GM13977 (cell line): ENCODE measurements at places on chromosomes 13 and 19.

GRCh38 chr13:94031609-94032008 lies 447.9 kb downstream of the DCT start:
- DNase-seq, result no peak

DNA sequence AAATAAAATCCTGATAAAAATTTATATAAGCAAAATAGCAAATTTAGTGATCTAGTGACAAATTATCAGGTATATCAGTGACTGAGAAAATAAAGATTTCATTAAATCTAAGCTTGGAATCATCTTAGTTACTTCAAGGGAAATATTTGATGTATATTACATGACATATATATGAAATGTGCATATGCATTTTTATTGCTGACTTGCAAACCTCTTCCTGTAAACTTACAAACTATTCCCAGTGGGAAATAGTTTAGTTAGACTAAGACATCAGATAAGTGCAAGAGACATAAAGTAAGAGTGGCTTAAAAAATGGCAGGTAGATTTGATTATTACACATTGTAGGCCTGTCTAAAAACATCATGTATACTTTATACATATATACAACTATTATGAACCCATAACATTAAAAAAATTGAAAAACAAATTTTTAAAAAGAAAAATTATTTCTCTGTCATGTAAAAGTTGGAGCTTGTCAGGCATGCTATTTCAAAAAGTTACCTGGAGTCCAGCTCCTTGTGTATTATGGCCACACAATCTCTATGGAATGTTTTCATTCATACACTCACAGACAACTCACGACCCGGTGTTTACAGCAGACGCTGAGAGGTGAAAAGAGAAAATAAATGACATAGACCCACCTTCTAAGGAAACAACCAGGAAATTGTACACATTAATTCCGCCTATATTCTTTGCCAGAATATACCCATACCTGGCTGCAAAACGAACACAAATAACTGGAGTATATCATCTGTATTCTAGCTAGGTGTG lies 724.5 kb downstream of the SLITRK6 start:
- no peak for DNase-seq

- DNase-seq, result no peak
Observed at GRCh38 chr13:96781141-96781540, 213.1 kb downstream of the OXGR1 start.

GRCh38 chr13:76644906-76645305 lies 241.3 kb downstream of the KCTD12 start:
- DNase-seq, result no peak

DNA sequence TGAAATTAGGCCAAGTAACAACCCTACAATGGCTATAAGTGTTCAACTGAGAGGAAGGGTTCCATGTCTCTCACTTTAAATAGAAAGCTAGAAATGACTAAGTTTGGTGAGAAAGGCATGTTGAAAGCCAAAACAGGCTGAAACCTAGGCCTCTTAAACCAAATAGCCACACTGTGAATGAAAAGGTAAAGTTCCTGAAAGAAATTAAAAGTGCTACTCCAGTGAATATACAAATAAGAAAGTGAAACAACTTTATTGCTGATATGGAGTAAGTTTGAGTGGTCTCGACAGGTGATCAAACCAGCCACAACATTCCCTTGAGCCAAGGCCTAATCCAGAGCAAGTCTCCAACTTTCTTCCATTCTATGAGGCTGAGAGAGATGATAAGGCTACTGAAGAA lies 209.6 kb downstream of the KLF12 start:
- DNase-seq, result no peak

DNA sequence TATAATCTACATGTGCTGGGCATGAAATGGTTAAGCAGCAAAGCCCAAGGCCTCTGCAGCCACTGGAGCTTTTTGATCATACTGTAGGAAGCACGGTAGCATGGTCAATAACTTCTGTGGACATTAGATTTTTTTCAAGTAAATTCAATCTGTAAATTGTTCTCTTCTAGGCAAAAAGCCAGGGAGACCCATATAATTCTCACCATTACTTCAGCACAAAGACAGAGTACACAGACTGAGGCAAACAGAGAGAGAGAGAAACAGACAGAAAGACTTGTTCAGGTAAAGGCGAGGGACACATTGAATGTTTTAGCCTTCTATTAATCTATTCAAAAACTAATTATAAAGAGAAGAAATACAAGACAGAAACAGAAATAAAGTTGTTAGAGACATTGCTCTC lies 349.4 kb downstream of the RFC3 start:
- DNase-seq, result no peak

GRCh38 chr13:26784704-26785639 lies 24.4 kb upstream of the GPR12 start:
- DNase-seq, result no peak

- no peak for DNase-seq
Observed at GRCh38 chr13:104086210-104086609, 1020.0 kb upstream of the SLC10A2 start.

- DNase-seq, result no peak
Observed at GRCh38 chr19:54333586-54334298, 5.2 kb downstream of the LILRA4 start.

- DNase-seq, result peak; percentile 91
Observed at GRCh38 chr19:33416307-33417215, 43.1 kb downstream of the CEBPG start.

GRCh38 chr19:10412257-10412977 lies 7.9 kb upstream of the PDE4A start:
- DNase-seq, result peak; percentile 65

GRCh38 chr19:33407140-33407551 lies 33.6 kb downstream of the CEBPG start:
- DNase-seq, result no peak

- DNase-seq, result no peak
Observed at GRCh38 chr13:111281751-111282311, 38.6 kb upstream of the TEX29 start.

DNA sequence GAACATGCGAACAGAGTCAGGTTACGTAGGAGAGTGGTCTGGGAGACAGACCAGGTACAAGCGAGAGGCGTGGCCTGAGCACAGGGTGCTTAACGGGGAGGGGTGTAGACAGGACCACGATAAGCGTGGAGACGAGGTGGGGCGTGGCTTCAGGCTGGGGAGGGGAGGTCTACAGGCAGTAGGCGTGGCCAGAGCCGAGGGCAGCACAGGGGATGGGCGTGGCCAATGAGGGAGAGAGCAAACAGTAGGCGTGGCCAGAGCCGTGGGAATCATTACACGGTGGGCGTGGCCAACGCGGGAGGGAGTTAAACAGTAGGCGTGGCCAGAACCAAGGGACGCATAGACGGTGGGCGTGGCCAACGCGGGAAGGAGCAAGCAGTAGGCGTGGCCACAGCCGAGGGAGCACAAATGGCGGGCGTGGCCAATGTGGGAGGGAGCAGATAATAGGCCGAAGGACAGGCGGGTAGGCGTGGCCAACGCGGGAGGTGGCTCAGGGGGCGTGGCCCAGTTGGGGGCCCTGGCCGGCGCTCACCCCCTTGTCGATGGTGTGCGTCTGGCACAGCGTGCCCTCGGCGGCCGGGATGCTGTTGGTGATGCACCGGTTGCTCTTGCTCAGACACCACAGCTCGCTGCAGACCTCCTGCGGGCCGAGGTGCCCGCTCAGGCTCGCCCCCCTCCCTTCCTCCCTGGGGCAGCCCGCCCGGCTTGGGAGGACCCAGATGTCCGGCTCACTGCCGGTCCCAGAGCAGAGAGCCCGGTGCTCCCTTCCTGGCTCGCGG lies 15.2 kb upstream of the MYO1F start:
- no peak for DNase-seq

- peak; percentile 17 for DNase-seq
Observed at GRCh38 chr19:13428352-13428751, 77.9 kb downstream of the CACNA1A start.

DNA sequence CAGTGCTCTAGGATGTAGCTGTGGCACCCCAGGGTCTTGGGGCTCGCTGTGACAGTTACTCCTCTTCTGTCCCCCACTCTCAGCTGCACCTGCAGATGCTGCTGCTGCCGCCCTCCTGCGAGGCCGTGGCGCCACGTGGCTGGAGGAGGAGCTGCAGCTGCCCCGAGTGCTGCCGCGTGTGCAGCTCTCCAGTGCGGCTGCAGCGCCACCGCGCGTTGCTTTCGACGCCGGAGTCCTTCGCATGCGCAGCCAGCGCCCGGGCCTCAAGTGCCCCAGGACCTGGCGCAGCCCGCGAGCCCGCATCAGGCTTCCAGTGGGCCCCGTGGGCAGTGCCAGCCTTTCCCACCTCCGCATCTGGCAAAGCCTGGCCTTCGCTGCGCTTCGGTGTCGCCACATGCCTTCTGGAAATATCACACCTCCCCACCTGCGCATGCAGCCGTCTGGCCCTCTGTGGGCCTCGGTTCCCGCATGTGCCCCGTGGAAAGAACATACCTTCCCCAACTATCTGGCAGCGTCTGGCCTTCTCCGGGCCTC lies 692 bp upstream of the ZNF580 start:
- peak; percentile 72 for DNase-seq

DNA sequence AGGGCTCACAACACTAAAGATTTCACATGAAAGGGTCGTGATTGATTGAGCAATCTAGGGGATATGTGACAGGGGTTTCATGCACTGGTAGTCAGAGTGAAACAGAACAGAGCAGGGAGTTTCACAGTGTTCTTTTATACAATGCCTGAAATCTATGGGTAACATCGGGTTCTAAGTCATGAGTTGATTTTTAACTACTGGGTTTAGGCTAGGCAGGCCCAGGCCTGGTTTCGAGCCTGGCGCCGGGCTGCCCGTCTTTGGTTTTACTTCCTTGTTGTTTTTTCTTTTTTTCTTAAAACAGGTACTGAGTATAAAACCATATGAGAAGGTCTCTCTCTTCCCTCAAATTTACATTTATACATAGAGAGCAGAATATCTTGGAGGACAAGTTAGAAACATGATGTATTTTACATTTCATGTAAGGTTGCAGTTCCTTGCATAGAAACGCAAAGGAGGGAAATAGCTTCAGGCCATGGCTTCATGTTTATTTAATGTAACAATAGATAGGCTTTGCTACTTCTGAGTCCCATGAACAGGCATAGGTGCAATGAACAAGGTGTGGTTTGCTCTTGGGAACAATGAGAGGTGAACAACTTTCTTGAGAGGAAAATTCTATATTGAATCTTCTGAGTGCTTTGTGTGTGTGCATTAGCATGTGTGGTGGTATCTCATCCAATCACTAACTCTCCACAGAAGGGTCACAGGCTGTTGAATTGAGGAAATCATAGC lies 128.9 kb upstream of the RXFP2 start:
- DNase-seq, result no peak

DNA sequence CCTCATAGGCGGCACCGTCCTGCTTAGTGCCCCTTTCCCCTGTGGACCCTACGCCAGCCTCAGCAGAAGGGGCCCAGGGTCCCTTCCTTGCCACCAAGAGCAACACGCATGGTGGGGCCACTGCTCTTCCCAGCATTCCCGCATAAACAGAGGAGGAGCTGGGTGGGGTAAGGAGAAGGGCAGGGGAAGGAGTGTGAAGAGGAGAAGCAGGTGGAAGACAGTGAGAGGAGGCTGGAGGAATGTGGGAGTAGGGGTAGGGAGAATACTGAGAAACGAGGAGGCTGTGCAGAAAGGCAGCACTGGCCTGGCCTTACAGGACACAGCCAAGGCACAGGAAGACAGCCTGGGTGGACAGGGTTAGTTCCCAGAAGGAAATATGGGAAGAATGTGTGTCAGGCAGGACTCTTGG lies 43.9 kb downstream of the ZNF331 start:
- DNase-seq, result no peak

DNA sequence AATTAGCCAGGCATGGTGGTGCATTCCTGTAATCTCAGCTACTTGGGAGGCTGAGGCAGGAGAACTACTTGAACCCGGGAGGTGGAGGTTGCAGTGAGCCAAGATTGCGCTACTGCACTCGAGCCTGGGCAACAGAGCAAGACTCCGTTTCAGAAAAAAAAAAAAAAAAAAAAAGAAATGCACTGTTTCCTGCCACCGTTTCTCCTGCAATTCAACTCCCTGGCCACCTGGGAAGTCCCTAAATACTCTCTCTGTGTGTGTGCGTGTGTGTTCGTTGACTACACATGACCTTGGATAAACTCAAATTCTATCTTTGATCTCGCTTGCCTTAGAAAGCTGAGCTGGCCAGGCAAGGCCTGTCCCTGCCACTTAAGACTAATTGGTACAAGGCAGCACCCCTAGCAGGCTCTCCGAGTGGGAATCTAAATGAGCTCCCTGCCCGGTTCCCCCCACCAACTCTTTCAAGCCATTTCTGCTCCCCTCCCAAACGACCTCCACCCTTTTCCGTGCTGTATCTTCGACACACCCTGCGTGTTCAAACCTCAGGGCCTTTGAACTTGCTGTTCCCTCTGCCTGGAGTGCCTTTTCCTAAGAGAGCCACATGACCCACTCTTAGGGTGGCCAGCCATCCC lies 5.2 kb upstream of the BCAT2 start:
- DNase-seq, result peak; percentile 37

- peak; percentile 72 for DNase-seq
Observed at GRCh38 chr19:5403968-5404640, 51.1 kb upstream of the ZNRF4 start.

DNA sequence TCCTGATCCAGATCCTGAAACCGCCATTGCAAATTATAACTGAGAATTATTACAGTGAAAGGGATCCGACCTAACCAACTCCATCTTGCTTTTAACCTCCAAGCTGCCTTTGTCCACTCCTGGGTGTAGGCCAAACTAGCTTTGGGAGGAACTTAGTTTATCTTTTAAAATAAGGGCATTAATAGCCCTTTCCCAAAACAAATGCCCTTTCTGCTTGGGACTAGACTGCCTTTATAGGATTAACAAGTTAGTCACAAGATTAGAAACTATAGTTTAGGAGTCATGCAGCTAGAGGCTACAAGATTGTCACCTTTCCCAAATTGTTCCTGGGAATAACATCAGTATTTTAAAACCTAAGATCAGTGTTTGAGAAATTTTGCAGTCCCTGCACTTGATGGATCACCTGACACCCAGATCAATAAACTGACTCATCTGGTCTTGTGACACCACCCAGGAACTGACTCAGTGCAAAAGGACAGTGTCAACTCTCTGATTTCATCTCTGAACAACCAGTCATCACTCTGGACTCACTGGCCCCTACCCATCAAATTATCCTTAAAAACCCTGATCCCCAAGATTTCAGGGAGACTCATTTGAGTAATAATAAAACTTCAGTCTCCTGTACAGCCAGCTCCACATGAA lies 4.1 kb upstream of the ZNF841 start:
- no peak for DNase-seq

GRCh38 chr13:109626386-109627171 lies 159.8 kb downstream of the IRS2 start:
- DNase-seq, result no peak

DNA sequence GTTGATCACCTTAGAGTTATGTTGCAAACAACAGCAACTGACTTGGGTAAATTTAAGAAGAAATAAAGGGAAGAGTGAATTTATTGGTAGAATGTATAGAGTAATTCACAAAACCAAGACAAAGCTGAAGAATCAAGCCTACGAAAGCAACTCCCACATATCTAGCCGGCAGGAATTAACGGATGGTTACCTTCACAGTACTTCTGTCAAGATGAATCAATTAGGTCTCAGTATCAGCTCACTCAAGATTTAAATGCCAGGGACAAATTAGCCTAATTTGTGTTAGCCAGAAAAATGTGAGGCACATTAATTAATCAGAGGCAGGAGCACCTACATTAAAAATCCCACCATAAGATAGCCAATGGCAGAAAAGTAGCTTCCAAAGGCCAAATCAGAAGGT lies 10.7 kb downstream of the KPNA3 start:
- DNase-seq, result no peak
